ENCODE measurements at places on chromosomes 16 and 17. TPM values are rescaled to one million over a fixed set of nuclear protein-coding genes. Genes with fewer than 3 reads are reported as not detected.
A peak's percentile ranks its signal among the peaks of the same experiment; 100 is the strongest.

- H3K4me3 ChIP-seq: no peak overlapping the region
- H3K36me3 ChIP-seq: peaks cover 3% of the 10 kb centered on the region
- no peak for DNase-seq
- no peaks in the 10 kb centered on the region for H3K27me3 ChIP-seq
Measured at GRCh38 chr16:685967-686366, 1.8 kb upstream of the JMJD8 start.

GRCh38 chr17:15323131-15323530, 18.3 kb downstream of the TEKT3 start:
- no peak overlapping the region for H3K27ac ChIP-seq
- no peaks in the 10 kb centered on the region for H3K36me3 ChIP-seq
- DNase-seq: no peak
- H3K27me3 ChIP-seq: no peaks in the 10 kb centered on the region
- no peaks in the 10 kb centered on the region for H3K4me1 ChIP-seq

DNA sequence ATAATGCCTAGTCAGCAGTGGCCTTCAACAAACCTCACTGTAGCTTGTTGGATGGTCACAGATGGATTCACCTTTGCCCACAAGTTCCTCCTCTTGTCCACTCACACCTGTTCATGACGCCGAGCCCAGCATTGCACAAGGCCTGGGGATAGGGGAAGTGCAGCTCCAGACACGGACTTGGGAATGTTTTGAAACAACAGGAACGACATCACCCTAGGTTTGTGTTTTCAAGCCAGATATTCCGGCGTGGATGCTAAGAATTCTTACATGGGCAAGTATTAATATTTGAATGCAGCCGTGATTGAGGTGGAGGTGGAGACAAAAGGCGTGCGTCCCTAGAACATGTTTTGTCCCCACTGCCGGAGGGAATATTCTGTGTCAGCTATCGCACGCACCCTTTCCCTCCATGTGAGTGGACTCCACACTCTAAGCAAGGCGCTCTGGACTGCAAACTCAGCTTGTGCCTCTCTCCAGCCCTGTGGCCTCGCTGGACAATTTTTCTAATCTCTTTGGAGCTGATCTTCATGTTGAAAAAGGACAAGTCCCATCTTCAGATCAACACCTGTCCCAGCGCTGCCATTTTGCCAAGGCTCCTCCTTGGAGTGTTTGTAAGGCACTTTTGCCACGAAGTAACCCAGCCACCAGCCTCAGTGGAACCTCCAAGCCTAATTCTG, 2.0 kb upstream of the BANP start:
- H3K4me1 ChIP-seq: peaks cover 19% of the 10 kb centered on the region
- H3K27ac ChIP-seq: no peak overlapping the region
- H3K4me3 ChIP-seq: no peak overlapping the region

DNA sequence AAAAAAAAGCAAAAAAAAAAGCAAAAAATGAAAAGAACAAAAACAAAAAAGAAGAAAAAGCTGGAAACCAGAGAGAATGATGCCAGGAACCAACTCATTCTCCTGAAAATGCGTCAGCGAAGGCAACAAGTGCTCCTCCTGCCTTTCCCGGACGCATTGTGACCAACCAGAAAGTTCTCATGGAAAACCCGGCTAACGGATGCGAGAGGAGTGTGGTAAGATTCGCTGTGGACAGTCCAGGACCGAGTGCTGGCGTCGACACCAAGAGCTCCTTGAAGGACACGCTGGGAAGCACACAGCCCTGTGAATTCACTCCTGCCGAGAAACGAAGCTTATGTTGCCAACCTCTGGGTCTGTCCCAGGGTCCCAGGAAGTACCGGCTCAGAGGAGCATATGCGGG, 43.4 kb downstream of the METRNL start:
- H3K27me3 ChIP-seq: peaks cover 14% of the 10 kb centered on the region
- DNase-seq: peak; percentile 27
- H3K27ac ChIP-seq: no peak overlapping the region
- no peaks in the 10 kb centered on the region for H3K36me3 ChIP-seq

- H3K36me3 ChIP-seq: no peaks in the 10 kb centered on the region
- peak; percentile 50 for DNase-seq
- peaks cover 18% of the 10 kb centered on the region for H3K4me1 ChIP-seq
- no peak overlapping the region for H3K27ac ChIP-seq
Measured at GRCh38 chr17:58534901-58535421, 20.5 kb upstream of the MTMR4 start.

GRCh38 chr17:74429604-74430384, 2.1 kb upstream of the GPRC5C start:
- no peak overlapping the region for H3K4me3 ChIP-seq
- peaks cover 18% of the 10 kb centered on the region for H3K4me1 ChIP-seq
- peaks cover 17% of the 10 kb centered on the region for H3K27me3 ChIP-seq
- peak overlapping the region; percentile 55 for H3K27ac ChIP-seq
- H3K36me3 ChIP-seq: no peaks in the 10 kb centered on the region

DNA sequence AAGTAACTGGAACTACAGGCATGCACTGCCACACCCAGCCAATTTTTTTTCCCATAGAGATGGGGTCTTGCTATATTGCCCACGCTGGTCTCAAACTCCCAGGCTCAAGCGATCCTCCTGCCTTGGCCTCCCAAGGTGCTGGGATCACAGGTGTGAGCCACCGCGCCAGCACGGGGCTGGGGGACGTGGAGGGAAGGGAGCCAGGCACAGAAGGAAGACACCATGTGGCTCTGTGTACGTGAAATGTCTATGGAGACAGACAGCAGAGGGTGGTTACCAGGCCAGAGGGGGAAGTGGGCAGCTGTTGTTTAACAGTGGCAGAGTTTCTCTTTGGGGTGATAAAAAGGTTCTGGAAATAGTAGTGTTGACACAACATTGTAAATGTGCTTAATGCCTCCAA, 4.6 kb upstream of the PIEZO1 start:
- no peaks in the 10 kb centered on the region for H3K36me3 ChIP-seq
- H3K27me3 ChIP-seq: no peaks in the 10 kb centered on the region
- H3K4me3 ChIP-seq: no peak overlapping the region
- H3K27ac ChIP-seq: no peak overlapping the region

- no peak for DNase-seq
- no peak overlapping the region for H3K27ac ChIP-seq
- no peaks in the 10 kb centered on the region for H3K36me3 ChIP-seq
- no peak overlapping the region for H3K4me3 ChIP-seq
Measured at GRCh38 chr17:66399441-66399840, 97.0 kb downstream of the PRKCA start.

DNA sequence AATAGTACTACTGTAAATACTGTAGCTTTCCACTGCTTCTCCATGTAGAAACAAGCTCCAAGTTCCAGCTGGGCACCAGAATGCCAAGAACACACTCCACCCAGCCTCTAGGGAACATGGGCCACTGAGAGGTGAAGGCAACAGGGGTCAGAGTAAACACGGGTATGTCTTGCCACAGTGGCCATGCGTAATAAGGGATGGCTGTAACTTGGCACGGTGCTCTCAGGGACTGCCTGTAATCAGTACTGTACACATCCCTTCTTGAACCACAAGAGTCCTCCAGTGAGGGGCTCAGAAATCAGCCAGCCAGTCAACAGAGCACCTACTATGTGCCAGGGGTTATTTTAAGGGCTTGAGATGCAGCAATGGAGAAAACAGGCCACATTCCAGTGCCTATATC, 10.8 kb downstream of the LRRC59 start:
- H3K36me3 ChIP-seq: peaks cover 89% of the 10 kb centered on the region
- no peak overlapping the region for H3K27ac ChIP-seq
- H3K27me3 ChIP-seq: no peaks in the 10 kb centered on the region

GRCh38 chr17:79114458-79115301, 40.1 kb downstream of the ENGASE start:
- no peak overlapping the region for H3K4me3 ChIP-seq
- no peak for DNase-seq
- no peaks in the 10 kb centered on the region for H3K4me1 ChIP-seq
- no peak overlapping the region for H3K27ac ChIP-seq
- H3K27me3 ChIP-seq: peaks cover 4% of the 10 kb centered on the region

DNA sequence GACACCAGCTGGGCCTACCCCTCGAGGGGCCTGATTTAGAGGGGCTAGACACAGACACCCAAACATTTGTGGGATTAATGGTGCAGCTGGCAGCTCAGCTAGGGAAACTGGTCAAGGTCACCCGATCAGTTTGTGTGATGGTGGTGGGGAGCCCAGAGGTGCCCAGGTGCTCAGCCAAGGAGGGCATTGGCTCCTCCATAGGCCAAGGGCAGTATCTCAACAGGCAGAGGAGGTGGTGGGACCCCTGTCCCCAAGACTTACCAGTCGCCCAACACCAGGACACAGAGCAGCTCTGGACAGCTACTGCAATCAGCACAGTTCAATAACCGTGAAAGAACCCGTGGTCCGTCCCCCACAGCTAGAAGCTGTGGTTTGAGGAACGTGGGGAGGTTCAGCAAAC, 120.9 kb downstream of the C16orf78 start:
- H3K4me3 ChIP-seq: no peak overlapping the region
- H3K27me3 ChIP-seq: no peaks in the 10 kb centered on the region
- peaks cover 3% of the 10 kb centered on the region for H3K4me1 ChIP-seq
- DNase-seq: no peak

The FBXW10 gene
- not detected for total RNA-seq

The CES5A gene
- total RNA-seq: not detected

The KRTAP1-5 gene
- total RNA-seq: not detected

The KRT222 gene
- 0.43 TPM for total RNA-seq

The TBC1D3C gene
- not detected for total RNA-seq

The CLDN9 gene
- 0.48 TPM for total RNA-seq

The CRYM gene
- 0.50 TPM for total RNA-seq

The CLDN7 gene
- 4.6 TPM for total RNA-seq

The ASPHD1 gene
- total RNA-seq: 43.3 TPM

The ACBD4 gene
- total RNA-seq: 3.9 TPM

Measured in astrocyte (in vitro differentiated cells and primary cell).